Activated naive CD4-positive, alpha-beta T cell treated with anti-CD3 and anti-CD28 coated beads, Interleukin-2, amount 50 U/mL, for 72 hours (primary cell): ENCODE measurements at places on chromosomes 4 and X.

- DNase-seq = no peak
These were observed 995.7 kb upstream of the PRKX start for GRCh38 chrX:4708970-4709760.

- no peak for DNase-seq
These were observed 213.8 kb upstream of the LDB2 start for GRCh38 chr4:17112292-17112659.

DNA sequence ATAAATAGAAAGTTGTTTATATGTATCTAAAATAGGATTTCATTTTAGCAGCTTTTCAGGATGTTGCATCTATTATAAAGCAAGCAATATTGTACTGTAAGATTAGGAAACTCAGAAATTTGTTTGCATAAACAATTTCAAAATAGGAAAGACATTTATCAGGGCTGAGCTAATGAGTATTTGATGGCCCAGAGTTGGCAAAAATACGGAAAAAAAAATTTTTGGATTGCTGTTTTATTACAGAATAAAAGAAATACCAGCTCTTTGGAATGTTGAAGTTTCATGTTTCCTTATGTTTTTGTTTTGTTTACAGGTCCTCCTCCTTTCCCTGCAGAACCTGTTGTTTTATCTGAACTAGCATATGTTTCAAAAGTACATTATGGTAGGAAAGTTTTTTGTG, 14.5 kb downstream of the ADAD1 start:
- DNase-seq = no peak

- no peak for DNase-seq
These were observed 103.9 kb downstream of the GLUD2 start for GRCh38 chrX:121151293-121151692.

GRCh38 chrX:69153060-69153730, 12.1 kb downstream of the PJA1 start:
- no peak for DNase-seq

DNA sequence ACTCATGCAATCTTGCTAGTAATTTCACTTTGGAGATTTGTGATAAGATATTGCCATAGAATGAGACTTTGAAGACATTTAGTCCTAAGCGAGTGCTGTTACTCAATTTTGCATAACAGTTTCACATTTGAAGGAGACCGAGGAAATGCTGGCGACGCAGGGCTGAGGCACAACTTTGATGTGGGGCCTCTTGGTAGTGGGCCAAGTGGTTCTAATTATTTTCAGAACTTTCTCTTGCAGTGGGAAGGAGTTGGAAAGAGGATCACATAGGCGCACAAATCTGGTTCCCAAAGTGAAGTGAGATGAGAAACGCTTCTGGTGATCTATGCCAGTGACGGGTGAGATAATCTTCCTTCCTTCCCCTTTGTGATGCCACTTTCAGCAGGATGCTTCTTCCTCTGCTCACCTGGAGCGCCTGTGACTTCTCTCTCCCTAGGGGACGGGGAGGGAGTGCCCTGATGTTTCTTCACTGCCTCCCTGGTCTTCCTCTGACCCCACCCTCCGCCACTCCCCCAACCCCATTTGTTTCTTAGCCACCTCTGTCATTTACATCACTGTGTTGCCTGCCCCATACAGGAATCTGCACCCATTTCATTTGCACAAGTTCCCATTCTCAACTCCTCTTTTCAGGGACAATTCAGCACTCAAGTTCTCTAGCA, 138.9 kb upstream of the MID1 start:
- DNase-seq = no peak

DNA sequence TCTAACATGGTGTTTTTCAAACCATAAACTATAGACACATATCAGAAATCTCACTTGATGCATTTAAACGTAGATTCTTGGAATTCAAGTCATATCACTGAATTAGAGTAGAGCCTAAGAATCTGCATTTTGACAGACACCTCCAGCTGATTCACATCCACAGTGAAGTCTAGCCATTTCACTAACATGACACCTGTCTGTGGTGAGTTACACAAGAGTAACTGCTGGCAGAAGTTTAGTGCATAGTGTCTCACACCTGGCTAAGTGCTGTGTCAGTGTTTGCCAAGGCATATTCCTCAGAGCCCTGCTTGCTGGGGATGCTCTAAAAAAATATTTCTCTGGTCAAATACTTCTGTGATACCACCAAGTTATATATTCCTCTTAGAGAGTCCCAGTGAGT, 237.5 kb upstream of the DIAPH2 start:
- no peak for DNase-seq

DNA sequence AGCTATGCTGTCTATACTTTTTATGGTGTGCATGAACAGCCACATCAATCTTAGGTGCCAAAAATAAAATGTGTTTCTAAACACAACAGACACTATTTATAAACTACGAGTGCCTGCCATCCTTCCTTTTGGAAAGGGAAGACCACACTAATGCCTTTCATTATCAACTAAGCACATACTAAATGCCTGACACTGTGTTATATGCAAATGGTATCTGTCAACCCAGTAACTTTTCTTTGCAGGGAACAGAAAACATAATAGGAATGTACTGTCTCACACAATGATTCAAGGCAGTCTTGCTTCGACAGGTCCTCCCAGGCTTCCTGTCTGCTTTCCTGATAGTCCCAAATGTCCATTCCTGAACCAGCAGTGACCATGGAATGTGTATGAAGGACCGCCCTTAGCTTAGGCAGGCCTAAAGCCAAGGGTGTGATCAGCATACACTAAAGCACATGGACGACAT, 43.8 kb downstream of the ADGRA3 start:
- DNase-seq = no peak

- DNase-seq = no peak
These were observed 4.0 kb downstream of the FLNA start for GRCh38 chrX:154370300-154371016.

GRCh38 chrX:153900831-153901752, 3.4 kb upstream of the AVPR2 start:
- peak; percentile 41 for DNase-seq

DNA sequence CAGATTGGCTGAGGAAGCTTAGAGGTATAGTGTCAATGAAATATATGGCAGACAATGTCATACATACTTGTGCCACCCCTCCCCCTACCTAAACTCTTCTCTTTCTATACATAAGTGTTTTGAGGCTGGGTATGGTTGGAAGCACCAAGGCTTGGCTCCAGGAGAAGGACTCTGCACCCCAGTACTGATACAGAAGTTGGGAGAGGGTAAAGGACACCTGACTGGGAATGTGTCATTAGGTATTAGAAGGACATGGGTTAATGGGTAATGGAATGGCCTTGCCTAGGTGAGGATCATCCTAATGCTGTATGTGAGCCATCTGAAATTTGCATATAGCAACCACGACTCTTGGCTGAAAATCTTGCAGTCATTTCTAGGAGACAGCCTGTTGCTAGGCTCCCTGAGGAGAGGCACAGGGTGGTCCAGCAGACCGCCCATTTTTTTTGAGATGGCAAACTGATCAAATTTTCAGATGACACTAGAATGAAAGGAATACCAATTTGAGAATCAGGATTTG, 26.8 kb upstream of the AP1S2 start:
- no peak for DNase-seq

DNA sequence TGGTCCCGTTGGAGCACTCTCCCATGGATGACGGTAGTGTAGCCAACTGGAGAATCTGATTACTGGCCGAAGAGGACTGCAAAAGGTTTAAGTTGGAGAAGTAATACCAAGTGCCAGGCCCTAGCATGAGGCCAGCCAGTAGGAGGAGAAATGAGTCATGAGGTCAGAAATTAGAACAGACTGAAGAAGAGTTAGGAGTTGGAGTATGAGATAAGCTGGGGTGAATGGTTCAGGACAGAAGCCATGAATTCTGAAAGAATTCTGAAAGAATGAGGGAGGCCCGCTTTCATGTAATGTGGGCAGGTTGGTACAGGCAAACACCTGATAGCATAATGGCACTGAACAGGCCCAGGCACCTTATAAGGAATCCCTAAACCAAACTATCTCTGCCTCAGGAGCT, 18.4 kb upstream of the STK26 start:
- no peak for DNase-seq

DNA sequence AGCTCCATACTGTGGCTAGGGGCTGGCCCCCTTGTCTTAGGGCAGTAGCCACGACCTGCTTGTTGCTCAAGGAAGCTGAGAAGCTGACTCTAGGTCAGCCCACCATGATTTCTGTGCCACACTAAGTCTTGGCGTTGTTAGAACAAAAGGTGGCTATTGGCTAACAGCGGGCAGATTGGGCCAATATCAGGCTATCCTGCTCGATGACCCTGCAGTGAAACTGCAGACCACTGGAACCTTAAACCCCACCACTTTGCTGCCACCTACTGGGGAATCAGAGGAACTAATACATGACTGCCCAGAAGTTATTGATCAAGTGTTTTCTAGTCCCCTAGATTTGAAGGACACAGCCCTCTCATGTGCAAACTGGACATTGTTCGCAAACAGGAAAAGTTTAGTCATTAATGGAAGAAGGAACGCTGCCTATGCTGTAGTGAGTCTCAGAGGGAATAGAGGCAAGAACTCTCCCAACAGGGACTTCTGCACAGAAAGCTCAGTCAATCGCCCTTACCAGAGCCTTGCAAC, 17.0 kb upstream of the PAPSS1 start:
- DNase-seq = peak; percentile 49

DNA sequence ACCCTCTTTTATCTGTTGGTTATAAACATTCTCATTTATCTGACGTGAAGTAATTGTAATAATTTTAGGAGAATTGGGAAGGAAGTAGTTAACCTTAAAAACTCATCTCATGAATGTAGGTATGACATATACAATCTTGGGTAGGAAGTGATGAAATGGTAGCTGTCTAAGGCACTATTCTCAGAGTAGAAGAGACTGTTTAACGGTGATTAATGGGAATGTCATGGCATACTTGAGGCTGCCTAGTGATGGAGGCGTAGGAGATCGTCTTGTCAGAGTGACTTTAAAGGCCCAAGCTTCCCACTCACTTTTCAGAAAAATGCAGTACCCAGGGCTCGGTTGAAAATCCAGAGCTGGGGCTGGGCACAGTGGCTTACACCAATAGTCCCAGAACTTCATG, 19.4 kb upstream of the AGA start:
- no peak for DNase-seq

- no peak for DNase-seq
These were observed 132.9 kb upstream of the IGFBP7 start for GRCh38 chr4:57243076-57243475.

GRCh38 chrX:24768556-24768955, 74.8 kb downstream of the POLA1 start:
- DNase-seq = no peak

- DNase-seq = no peak
These were observed 24.6 kb downstream of the TRO start for GRCh38 chrX:54945224-54945623.

- DNase-seq = no peak
These were observed 43.1 kb upstream of the FGF2 start for GRCh38 chr4:122783301-122784215.

- no peak for DNase-seq
These were observed 667.3 kb downstream of the GALNTL6 start for GRCh38 chr4:172480471-172480870.

GRCh38 chr4:917466-917865, 14.7 kb downstream of the GAK start:
- no peak for DNase-seq

DNA sequence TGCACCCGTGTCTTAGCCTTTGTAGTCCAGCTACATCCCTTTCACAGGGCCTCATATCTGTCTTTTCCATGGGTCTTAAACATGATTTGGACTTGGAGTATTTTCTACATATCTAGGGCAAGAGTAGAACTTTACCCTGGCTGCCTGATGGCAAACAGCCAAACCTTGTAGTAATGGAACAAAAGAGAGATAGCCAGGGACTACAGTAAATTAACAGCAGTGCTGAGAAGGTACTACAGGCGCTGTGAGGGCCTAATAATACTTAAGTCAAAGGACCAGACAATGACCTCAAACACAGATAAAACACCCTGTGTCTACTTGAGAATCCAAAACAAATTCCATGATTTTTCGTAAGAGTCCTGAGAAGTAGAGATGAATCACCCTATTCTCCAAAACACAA, 111.0 kb upstream of the WDR17 start:
- DNase-seq = no peak

GRCh38 chr4:121373841-121374240, 7.0 kb downstream of the QRFPR start:
- DNase-seq = no peak
